ENCODE measurements at places on chromosomes 7 and 10.

- DNase-seq: no peak
These were observed 3.8 kb downstream of the RTKN2 start for GRCh38 chr10:62264702-62265436.

DNA sequence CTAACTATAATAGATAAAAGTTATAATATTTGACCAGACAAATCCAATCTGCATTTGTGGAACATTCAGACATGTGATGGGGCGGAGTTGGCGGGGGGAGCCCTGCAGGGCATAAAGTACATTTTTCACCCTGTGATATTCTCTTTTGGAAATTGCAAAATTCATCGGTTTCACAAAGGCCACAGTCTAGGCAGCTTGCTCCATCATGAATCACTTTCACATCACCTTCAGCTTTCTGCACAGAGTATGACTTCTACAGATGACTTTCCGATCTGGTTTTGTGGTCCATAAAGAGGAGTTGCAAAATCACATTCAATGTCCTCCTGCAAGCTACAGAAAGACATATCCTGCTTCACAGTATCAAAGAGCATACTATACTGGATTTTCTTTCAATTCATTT lies 51.4 kb upstream of the APBB1IP start:
- no peak for DNase-seq

- DNase-seq: no peak
These were observed 353 bp downstream of the EPHB6 start for GRCh38 chr7:142855114-142855743.

DNA sequence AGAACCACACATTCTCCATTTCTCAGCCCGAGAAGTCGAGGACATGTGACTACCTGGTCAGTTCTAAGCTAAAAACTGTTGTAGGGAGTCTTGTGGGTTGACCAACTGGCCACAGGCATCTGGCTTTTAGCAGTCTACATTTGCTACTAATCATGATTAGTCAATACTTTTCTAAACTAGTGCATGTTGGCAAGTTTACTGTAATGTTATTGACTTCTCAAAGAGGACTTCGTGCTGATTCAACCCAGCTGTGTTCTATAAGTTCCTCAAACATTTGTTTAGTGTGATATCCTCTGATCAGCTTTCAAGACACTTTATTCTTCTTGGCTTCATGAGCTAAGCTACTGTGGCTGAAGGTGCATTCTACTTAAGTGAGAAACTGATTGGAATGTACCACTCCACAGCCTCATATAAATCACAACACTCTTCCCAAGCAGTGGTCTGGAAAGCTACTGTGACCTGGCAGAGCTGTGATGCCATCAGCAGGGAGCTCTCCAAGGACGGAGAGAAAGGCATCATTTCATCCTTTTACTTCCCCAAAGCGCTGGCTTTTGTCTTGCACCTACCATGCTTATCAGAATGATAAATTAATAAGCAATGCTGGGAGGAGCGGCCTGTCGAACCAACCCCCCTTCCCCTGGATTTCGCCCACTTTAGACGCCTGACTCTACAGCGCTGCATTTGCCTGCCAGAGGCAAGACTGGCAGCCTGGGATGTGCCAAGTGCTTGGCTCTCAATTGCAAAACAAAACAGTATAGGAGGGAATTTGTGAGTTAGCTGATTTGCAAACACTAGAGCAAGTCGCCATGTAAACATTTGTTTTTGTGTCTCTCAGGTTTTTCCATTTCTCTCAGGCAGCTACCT lies 206.7 kb upstream of the PLXNA4 start:
- no peak for DNase-seq

- DNase-seq: no peak
These were observed 460.3 kb downstream of the SUGCT start for GRCh38 chr7:40595129-40595528.

GRCh38 chr7:16753102-16753931 lies at the start of gene TSPAN13:
Gene TSPAN13 (plus strand): TSS chr7:16753755. CDS start chr7:16753968, 213 bp downstream.
- DNase-seq: peak; percentile 76
